ENCODE measurements at places on chromosomes 6 and 20.

DNA sequence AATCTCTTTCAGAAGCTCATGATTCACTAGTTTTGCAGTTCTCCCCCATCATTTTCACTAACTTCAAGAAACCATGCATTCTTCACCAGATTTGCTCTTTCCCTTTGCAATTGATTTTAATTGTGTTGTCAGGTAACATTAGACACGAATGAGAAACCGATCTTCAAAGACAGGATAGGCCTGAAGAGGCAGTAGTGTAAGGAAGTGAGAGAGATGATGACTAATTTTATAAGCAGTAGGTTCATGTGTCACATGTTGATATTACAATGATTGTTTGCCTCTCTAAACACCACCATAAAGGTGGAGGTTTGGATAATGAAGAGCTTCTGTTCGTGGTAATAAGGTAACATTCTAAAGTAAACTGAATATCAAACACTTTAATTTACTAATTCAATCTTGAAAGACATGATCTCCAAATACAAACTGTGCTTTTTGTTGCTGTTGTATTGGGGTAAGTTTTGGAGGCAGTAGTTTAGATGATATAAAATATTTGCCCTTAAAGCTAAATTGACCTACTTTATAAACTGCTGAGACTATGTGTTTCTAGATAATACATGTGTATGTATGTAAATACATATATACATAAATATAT is 207.2 kb downstream of the PHACTR1 start:
- no peak for DNase-seq

- peak; percentile 50 for DNase-seq
Observed at GRCh38 chr20:36384022-36384619, 78.0 kb downstream of the DLGAP4 start.

- no peak for DNase-seq
Observed at GRCh38 chr6:107231243-107231642, 115.9 kb upstream of the BEND3 start.

- no peak for DNase-seq
Observed at GRCh38 chr6:170146640-170147039, 144.2 kb downstream of the DLL1 start.

DNA sequence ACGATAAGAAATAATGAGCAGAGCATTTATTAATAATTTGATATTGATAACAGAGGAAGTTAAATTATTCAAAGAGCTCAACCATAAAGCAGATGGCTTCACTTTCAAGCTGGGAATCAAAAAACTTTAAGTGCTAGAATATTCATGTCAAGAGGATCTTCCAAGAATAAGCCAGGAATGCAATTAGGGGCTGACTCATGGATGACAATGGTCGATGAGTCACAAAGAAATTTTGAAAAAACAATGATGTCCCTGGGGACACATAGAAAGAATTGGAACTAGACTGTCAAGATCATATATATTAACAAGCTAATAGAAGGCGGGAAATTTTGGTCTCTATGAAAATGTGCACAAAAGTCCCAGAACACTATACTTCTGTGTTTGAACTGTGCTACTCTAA is 304.1 kb downstream of the LAMA2 start:
- no peak for DNase-seq

DNA sequence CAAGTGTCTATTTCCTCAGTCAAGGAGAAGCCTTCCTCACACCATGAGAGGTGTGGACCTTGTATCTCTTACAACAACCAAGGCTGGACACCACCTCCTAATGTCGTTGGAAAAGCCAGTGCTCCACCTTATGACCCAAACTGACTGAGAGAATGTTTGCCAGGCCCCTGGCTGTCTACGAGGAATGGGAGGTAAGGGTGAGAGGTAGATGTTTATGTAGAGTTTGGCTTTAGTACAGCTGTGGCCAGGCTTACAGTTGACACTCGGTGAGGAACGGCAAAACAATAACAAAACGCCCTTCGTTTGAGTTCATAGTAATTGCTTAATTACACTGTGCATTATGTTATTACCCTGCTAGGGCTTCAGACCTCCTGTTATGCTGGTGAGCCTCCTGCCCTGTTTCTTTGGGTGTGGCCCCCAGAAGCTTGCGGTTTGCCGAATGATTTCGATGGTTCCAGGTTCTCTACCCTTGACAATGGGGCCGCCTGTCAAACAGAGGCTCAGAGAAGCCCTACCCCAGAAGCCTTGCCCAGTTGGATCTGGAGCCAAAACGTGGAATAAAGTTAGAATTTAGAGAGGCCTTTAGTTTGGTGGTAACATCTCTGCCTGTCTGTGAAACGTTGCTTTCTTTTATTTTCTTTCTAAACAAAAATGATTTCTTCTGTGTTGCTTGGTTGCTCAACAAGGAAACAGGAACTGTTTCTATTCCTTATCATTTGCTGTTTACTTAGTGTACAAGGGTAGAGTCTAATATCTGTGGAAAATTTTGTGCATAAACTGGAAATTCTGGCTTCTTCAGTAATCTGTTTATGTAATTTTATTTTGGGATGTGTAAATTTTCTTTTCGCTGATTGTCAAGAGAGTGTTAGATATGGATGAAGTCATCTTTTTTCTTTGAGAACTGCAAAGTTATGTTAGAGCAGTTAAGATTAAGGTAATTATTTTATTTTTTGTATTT is 60.4 kb upstream of the FOXQ1 start:
- DNase-seq, result no peak

GRCh38 chr6:151434369-151434768 is 17.6 kb downstream of the RMND1 start:
- DNase-seq, result no peak

- DNase-seq, result no peak
Observed at GRCh38 chr6:133623065-133623464, 265.8 kb upstream of the TCF21 start.

DNA sequence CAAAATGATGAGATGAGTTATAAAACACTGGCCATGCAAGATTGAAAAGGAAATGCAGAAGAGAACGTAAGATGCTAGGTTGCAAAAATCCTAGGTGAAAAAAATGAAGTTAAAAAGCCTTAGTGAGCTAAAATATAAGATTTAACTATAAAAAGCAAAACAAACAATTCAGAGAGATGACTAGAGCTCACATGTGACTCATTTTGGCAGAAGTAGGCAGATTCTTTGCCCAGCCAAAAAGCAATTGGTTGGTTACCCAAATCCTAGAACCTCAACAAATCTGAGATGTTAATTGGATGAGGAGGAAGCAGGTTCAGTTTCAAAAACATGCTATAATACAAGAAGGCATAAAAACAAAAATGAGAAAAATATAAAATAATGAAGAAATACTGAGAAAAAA is 249.1 kb downstream of the OGFRL1 start:
- DNase-seq, result no peak

DNA sequence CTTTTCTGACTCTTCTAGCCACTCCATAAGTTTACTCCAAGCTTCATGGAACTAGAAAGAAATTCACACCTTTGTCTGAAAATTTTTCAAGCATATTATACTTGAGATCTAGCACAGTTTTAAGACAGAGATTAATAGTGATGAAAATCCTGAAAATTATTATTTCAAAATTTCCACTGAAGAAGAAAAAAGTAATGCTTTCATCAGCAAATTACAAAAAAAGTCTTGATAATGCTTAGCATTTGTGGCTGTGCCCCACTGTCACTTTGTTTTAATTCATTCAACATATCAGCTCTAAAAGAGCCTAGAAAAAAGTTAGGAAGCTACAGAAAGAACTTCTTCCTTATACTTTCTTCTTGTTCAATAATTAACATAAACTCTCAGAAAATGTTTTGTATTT is 153.1 kb downstream of the DST start:
- DNase-seq, result no peak

- DNase-seq, result no peak
Observed at GRCh38 chr20:21519136-21519584, 5.3 kb upstream of the NKX2-2 start.

DNA sequence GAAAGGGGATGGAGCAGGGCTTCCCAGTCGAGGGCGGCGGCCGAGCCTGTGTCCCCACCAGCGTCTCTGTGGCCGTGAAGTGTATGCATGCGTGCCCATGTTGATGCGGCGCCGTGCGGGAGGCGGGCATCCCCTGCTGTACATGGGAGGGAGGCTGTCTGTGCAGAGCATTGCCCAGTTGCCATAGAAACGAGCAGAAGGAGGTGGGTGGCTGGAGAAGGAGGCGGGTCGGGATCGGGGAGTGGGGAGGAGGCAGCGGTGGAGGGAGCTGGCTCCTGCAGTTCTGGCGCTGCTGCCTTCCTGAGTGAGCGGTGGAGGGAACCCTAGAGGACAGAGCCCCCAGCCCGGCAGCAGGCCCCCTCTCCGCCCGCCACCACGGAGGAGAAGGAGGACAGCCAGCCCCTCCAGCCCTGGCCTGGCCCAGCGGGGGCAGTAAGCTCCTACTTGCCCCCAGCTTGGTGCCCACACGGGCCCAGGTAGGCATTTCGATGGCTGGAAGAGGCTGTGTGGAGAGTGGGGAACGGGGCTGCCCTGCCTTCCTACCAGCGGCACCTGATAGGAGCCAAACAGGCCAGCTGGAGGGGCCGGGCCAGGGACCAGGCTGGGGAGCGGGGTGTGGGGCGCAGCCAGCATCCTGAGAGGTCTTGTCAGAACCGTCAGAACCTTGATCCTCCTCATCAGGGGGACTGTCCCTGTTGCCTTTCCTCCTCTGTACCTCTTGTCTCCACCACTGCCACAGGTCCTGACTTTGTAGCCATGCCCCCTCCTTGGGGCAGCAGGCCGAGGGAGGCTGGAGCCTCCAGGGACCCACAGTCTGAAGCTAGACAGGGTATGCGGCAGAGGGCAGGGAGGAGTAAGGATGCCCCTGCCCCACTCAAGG is 41.3 kb downstream of the SPDEF start:
- no peak for DNase-seq

DNA sequence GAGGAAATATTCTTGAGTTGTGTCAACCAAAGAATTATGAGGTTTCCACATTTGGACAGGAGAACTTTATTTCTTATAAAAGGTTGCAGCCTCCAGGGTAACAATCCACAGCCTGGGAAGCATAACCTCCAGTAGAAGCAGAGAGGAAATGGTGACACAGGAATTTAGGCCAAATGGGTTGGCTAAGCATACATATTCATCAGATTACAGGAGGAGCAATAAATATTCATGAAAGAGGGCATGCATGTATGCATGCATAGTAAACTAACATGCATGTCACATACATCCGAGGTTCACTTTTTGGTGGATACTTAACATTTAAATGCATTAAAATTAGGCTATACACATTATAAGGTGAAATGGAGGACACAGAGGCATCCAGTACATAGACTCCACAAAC is 55.7 kb upstream of the NT5E start:
- no peak for DNase-seq

- DNase-seq, result no peak
Observed at GRCh38 chr6:50653253-50653652, 60.1 kb upstream of the TFAP2D start.

DNA sequence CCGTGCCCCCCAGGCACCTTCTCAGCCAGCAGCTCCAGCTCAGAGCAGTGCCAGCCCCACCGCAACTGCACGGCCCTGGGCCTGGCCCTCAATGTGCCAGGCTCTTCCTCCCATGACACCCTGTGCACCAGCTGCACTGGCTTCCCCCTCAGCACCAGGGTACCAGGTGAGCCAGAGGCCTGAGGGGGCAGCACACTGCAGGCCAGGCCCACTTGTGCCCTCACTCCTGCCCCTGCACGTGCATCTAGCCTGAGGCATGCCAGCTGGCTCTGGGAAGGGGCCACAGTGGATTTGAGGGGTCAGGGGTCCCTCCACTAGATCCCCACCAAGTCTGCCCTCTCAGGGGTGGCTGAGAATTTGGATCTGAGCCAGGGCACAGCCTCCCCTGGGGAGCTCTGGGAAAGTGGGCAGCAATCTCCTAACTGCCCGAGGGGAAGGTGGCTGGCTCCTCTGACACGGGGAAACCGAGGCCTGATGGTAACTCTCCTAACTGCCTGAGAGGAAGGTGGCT is 960 bp downstream of the TNFRSF6B start:
- DNase-seq, result no peak

DNA sequence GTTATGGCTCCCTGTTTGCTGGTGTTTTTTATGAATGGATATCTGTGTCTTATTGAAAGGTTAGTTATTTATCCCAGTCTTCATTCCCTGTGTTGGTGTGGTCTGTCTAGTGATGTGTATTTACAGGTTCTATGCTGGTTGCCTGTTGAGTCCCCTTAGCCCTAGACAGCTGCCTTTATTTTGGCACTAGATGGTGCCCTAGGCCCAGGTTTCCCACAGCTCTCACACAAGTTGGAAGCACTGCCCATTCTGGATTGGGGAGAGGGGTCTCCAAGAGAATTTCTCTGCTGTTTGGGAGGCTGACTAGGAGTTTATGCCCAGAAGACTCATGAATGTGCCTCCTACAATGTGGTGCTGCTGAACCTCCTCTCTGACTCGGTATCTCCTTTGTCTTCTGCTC is 12.4 kb downstream of the GRM1 start:
- DNase-seq, result peak; percentile 7

DNA sequence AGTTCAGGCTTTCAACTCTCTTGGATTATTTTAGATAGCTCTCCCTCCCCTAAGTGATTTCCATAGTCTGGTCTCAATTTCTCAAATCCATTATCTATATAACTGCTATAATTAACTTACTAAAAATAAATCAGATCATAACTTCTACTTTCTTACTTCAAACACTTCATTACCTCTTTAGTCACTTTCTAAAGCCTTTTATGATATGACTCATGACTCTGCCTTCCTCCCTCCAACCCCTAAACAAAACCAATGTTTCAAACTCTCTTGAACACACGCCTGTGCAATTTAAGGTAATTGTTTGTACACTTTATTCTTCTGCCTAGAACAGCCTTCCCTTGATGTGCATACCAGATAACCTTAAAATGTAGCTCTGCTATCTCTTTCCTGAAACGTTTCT is 100.5 kb downstream of the LMBRD1 start:
- peak; percentile 10 for DNase-seq

GRCh38 chr20:50304923-50305635 is 114.4 kb downstream of the CEBPB start:
- no peak for DNase-seq

DNA sequence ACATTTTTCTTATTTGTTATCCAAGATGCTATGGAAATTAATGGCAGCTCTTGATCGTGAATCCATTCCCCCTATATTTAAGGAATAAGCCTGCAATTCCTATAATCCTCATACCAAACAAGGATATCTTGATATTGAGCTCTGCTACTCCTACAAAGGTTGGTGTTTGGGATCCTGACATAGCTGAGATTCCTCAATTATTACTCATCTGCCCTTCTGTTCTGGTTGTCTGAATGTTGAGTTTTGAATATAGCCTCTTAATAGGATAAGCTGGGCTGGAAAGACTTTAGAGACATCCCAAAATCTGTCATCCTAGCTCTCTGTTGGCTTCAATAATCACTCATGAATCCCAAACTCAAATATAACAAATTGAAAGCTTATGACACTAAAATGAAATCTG is 49.9 kb downstream of the CLIC5 start:
- DNase-seq, result no peak

GRCh38 chr20:63344616-63345327 is 16.4 kb downstream of the CHRNA4 start:
- DNase-seq, result no peak

GRCh38 chr6:138001750-138002349 is 105.4 kb downstream of the PERP start:
- peak; percentile 23 for DNase-seq

DNA sequence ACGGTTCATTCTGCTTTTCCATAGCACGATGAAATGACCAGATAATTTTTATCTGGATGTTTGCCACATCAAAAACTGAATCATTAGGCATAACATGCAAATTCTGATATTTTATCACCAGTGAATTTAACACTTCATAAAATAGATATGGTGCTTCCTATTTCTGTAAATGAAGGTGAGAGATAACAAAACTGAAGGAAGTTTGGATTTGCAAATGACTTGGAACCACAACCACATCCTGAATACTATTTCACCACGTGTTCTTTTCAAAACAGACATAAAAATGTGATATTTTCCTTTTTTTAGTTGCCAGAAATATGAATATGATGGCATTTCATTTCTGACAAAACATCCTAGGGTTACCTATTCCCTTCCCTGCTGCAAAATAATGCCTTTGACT is 146.1 kb downstream of the EDN1 start:
- DNase-seq, result peak; percentile 27

All from Jurkat, Clone E6-1 (cell line).